ENCODE measurements at places on chromosomes 1 and 21.

DNA sequence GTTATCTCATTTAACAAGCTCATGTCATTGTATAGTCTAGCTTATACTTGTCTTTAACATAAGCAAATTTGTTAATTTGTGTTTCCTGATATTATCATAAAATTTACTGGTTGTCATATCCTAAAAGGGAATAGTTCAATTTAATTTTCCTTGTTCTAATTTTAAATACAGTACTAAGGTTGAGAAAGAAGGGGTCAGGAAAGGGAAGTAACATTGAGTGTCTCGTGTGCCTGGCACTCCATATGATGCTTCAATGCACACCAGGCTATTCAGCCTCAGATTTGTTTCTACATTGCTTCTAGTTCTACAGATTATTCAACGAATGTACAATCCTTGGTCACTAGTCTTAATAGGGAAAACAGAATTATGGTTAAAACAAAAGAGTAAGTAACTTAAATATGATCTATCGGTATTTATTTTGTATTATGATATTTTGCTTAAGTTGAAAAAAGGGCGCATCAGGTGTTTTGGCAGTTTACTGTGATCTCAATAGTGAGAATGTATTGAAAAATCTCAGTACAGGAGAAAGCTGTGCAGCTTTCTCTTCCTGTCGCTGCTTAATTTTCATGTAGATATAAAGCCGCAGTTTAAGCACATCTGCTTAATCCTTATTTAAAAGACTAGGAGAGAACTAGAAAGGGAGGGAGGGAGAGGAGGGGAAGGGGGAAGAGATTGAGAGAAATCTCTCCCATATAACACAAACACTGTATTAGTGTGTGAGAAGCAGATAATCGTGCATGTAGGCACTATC lies 13.0 kb downstream of the PTPRC start:
- DNase-seq, result no peak

DNA sequence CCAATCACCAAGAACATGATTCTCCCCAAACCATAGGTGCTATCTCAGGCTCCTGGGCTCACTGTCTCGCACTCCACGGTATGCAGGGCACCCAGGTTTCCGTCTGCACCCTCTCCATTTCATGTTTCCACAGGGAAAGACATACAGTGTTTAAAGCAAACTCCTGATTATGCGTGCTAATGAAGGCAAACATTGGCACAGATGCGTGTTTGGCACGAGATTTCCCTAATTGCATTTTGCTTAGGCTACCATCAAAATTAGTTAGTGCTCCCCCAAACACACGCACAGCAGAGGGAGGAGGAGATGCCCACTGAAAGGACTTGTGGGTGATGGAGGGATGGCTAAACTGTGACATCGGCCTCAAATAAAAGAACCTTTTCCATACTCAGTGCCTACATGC lies 32.2 kb upstream of the TIAM1 start:
- DNase-seq, result no peak

DNA sequence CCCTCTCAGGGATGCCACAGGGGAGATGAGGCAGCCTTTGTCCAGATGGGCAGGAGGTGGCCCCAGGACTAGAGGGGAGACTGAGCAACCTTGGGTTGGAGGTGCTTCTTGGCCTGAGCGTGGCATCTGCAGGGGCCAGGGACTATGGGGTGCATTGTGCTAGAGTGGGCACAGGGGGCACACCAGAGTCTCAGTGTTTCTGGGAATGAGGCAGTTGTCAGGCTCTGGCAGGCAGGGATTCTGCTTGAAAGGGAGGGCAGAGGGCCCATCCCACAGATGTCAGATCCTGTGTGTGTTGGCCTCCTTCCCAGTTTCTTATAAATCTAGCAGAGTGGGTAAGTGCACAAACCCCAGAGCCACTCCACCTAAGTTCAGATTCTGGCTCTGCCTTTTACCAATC lies 13.7 kb downstream of the LGR6 start:
- DNase-seq, result no peak

DNA sequence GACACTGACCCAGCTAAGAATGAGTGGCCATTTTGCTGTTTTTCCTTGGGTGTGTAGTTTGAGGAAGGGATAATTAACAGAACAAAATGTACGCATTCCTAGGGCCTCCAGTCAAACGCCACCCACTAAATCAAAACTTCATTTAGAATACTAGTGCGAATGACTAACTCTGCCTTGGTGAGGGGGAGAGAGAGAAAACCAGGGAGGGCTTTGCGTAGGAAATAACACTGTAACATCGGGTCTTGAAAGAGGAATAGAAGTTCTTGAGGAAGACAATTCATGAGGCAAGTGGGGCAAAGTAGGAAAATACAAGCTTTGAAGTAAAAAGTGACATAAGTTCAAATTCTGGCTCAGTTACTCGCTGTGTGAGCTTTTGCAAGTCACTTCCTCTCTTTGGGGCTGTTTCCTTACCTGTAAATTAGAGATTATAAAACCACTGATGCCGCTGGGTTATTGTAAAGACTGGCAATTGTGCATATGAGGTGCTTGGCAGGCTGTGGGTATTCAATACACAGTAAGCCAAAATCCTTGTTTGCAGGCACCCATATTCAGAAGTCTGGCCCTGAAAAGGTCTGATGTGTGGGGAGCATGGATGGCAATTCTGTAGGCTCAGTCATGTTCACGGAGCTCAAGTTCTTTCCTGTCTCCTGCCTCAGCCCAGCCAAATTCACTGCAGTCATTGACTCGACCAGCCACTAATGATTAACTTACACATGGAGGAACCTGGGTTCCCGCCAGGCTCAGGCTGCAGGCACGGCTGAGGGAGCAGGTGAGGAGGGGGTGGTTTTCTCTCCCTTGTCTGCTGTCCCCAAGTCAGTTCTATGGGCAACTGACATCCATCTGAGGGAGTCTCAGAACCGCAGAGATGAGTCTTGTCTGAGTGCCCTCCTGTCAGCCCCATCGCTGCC lies 140.3 kb upstream of the CSF3R start:
- DNase-seq, result no peak

- no peak for DNase-seq
Observed at GRCh38 chr1:47621977-47622376, 184.1 kb downstream of the FOXD2 start.

DNA sequence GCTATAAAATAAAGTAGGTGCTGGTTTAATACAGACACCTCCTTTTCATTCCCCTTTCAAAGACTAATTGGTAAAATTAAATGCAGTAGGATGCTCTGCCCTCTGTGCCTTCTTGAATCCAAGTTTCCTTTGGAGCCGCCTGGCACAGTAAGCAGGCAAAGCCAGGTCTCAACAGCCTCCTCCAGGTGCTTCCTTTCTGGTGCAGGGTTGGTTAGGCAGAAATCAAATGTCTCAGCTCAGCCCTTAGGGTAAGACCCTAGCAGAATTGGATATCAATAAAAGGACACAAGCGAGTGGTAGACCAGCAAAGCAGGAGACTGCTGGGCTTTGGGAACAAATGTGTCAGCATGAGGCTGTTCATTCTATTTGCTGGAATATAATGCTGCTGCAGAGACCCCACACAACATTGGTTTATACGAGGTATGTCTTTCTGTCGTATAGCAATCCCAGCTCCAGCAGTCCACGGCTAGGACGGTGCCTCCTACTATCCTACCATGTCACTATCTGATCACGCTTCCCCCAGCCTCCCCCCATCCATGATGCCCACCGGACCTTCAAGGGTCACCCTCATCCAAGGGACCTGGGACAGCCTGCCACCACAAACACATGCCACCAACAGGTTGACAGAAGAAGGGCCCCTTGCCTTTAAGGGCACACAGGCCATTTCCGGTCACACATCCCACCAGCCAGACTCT lies 58.4 kb downstream of the CAPN2 start:
- DNase-seq, result no peak

GRCh38 chr1:224149709-224150108 lies 33.3 kb upstream of the DEGS1 start:
- DNase-seq, result no peak

- DNase-seq, result peak; percentile 88
Observed at GRCh38 chr21:38766987-38767722, 38.6 kb upstream of the ETS2 start.

- no peak for DNase-seq
Observed at GRCh38 chr1:193462629-193463320, 276.4 kb upstream of the B3GALT2 start.

GRCh38 chr21:14607262-14607661 lies 61.1 kb upstream of the SAMSN1 start:
- DNase-seq, result no peak

- DNase-seq, result no peak
Observed at GRCh38 chr1:97728436-97728835, 192.4 kb downstream of the DPYD start.

DNA sequence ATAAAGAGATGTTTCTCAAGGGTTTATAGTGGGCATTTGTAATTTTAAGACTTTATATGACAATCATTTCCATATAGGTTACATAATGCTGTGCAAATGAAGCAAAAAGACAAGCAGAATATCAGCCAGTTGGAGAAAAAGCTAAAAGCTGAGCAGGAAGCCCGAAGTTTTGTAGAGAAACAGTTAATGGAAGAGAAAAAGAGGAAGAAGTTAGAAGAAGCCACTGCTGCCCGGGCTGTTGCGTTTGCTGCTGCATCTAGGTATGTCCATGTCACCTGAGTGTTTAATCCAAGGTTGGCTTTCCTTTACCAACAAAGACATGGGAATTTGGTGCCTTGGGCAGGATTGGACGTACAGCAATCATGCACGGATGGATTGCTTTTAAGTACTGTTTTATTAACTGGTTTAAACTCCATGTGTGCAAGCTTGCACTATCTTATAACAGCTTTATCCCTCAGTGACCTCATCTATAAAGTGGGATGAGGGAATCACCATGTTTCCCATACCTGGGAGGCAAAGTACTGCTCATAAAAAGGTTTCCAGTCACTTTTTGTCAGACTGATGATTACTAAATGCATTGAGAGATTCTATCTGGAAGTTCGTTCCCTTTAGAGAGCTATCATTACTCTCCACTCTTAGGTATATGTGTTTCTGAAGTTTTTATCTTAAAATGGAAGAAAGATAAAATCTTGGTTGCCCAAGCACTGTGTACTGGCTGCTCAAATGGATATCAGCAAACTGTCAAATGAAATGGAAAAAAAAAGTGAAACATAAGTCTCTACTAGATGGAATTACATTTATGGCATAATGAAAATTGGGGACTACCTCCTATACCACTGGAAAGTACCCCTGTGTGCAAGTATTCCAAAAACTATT lies 55.1 kb downstream of the MACO1 start:
- no peak for DNase-seq

GRCh38 chr1:56050911-56051310 lies 528.5 kb downstream of the PLPP3 start:
- no peak for DNase-seq

DNA sequence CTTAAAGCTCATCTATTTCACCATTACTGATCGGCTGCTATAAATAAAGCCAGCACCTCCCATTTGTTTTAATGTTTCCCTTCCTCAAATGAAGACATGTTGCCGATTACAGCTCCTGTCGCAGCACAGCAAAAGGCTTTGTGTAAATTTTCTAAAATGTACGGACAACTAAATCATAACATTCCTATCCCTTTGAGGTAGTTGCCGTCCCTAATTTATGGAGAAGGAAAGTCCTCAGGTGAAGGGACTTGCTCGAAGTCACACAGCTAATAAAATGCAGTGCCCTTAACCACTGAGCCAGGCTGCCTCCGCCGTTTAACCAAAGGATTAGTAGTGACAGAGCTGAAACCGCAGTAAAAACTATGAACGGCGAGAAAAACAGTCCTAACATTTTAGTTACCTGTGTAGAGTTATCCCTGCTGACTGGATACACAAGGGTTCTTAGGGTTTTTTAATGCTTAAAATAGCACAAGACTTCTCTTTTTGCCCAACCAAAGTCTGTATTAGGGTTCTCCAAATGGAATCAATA lies 871 bp downstream of the PINK1 start:
- DNase-seq, result no peak
